Renal pelvis (tissue), 12 donors: ENCODE measurements at places on chromosomes 2 and 18. TPM values are rescaled to one million over a fixed set of nuclear protein-coding genes. Genes with fewer than 3 reads are reported as not detected.

The VAMP5 gene
- 46.1 TPM for polyA plus RNA-seq

- peak; percentile 79 for DNase-seq
Observed at GRCh38 chr2:136025057-136025973, 39.9 kb upstream of the DARS1 start.

The LCT gene
- 0.04 TPM for polyA plus RNA-seq

DNA sequence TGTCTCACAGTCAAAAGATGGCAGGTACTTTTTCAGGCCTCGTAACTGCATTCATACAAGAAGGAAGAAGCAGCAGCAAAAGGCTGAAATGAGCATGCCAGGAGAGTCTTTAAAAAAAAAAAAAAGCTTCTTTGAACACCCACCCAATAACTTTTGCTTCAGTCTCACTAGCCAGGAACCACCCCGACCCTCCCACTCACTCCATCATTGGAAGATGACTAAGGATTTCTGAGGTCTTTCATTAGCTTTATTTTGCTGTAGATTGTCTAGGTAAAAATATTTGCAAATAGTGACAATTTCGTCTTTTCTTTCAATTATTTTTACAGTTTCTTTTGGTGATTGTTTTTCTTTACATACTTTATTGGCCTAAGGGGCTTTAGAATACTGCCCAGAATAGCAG, 37.9 kb downstream of the RBBP8 start:
- no peak for DNase-seq

The SANBR gene
- 10.5 TPM for polyA plus RNA-seq

The RGPD6 gene
- polyA plus RNA-seq: 44.9 TPM

GRCh38 chr18:58649966-58650816, 21.1 kb upstream of the MALT1 start:
- DNase-seq: no peak

DNA sequence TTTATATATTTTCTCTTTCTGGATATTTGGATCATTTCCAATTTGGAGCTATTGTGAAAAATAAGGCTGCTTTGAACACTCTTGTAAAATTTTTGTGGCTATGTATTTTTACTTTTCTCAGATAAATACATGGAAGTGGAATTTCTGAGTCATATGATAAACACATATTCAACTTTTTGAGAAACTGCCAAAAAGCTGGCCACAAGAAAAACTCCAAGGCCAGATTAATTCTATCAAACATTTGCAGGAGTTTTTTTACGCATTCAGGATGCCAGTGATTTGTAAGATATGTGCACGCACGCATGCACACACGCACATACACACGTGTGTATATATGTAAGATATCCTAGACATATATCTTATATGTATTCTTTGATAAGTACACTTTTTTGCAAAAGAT, 477.5 kb upstream of the SPHKAP start:
- no peak for DNase-seq

GRCh38 chr2:133982256-133982655, 271.6 kb upstream of the MGAT5 start:
- DNase-seq: no peak

GRCh38 chr2:192645811-192646598, 451.3 kb upstream of the TMEFF2 start:
- DNase-seq: no peak

The DRC1 gene
- 1.8 TPM for polyA plus RNA-seq

The CROCC2 gene
- 0.04 TPM for polyA plus RNA-seq

GRCh38 chr2:241344925-241345651, 11.0 kb upstream of the FARP2 start:
- DNase-seq: no peak

DNA sequence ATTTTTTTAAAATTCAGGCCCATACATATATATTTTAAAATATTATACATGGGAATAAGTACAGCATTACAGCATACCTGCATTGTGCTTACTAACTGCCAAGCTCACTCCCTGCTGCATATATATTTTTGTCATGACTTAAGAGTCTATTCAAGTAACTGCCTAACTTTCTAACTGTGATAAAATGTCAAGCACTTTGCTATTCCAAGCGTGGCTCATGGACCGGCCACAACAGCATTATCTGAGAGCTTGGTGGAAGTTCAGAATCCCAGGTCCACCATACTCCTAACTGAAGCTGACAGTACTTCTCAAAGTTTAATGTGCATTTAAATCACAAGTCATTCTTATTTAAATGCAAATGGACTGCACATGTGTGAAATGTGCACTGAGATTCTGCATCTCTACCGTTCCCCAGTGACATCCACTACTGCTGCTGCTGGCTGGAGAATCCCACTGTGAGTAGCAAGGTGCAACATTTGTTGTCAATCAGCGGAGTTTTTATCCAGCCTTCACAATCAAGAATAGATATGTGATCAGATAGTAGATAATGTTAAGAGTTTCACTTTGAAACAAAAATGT, 79.1 kb downstream of the DYM start:
- DNase-seq: no peak

The FAM237A gene
- polyA plus RNA-seq: not detected

DNA sequence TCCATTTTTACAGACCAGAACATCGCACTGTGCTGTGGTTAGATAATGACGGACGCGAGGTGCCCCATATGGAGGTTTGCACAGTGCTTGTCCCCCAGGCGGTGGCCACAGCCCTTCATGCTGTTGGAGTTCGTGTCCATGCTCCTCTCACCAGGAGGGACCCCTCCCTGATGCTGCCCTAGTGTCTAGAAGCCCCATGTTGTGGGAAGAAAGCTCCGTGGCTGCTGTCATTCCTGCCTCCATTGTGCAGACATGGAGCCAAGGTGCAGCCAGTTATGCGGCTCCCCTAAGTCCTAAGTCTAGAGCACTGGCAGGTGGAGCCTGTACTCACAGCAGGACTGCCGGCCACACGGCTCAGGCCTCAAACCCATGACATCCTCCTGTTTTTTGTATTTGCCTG, 464.9 kb downstream of the EIPR1 start:
- no peak for DNase-seq

GRCh38 chr2:58899692-58900091, 658.6 kb upstream of the FANCL start:
- no peak for DNase-seq

DNA sequence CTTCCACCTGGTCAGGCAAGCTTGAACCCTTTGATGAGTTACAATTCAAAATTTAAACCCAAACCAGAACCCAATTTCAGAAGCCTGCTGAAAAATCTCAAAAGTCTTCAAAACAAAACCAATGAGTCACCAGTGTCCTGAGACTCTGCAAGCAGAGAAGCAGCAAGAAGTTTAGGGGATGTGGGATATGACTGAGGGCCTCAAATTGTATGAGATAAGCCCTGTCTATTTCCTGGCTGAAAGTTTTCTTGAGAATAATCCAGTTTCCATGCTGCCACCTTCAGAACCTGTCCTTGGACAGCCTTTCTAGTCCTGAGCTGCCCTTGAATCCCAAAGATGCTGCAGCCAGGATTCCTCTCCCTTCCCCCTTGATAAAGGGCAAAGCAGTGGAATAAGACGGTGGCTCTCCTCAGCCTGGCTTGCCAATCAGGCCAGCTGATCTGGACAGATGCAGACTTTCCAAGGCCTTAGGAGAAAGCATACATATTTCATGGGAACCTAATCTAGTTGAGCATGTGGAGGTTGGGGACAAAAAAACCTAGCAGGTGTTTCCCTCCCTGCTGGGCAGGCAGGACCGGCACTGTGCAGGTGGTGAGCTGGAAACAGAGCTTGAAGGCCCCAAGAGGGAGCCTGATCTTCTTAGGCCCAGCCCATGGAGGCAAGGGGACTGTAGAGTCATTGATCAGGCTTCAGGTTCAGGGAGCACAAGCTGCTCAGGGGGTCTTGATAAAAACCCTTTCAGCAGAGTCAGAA, 278.0 kb upstream of the MGAT5 start:
- no peak for DNase-seq

The ADI1 gene
- 77.0 TPM for polyA plus RNA-seq

GRCh38 chr2:78979380-78980151, 45.9 kb upstream of the REG3G start:
- peak; percentile 74 for DNase-seq

- no peak for DNase-seq
Observed at GRCh38 chr18:79764131-79764530, 33.6 kb upstream of the KCNG2 start.

DNA sequence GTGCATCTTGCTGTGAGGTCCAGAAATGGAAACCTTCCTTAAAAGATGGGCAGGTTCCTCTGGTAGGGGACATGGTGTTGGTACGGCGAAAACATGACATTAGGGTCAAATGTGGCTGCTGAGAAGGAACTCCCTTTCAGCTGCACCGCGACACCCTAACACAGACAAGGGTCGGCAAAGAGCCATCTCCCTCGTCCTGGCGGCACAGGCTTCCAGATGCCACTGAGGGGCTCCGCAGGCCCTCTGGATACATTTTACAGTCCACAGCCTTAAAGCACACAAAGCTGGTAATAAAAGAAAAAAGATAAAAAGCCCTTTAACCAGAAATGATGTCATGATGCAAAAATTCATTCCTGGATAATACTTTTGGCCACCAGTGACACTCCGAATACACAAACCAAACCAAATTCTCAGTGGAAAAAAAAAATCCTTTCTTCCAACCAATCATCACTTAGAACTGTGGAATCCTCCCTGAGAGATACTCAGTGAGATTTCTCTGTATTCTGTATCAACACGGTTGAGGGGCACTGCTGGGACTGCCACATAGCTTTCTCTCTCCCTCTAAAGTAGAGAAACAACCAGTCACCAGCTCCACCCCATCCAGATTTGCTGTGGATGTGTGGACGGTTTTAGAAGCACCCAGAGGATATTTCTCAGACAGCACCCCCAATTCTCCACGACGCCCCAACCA, 174.8 kb downstream of the HDAC4 start:
- no peak for DNase-seq

- DNase-seq: no peak
Observed at GRCh38 chr2:156023229-156023869, 309.2 kb downstream of the NR4A2 start.

GRCh38 chr2:16407358-16407757, 258.3 kb downstream of the CYRIA start:
- no peak for DNase-seq

The STON1 gene
- polyA plus RNA-seq: 34.1 TPM

The SLC4A5 gene
- polyA plus RNA-seq: 5.6 TPM

The RETREG2 gene
- polyA plus RNA-seq: 113 TPM

DNA sequence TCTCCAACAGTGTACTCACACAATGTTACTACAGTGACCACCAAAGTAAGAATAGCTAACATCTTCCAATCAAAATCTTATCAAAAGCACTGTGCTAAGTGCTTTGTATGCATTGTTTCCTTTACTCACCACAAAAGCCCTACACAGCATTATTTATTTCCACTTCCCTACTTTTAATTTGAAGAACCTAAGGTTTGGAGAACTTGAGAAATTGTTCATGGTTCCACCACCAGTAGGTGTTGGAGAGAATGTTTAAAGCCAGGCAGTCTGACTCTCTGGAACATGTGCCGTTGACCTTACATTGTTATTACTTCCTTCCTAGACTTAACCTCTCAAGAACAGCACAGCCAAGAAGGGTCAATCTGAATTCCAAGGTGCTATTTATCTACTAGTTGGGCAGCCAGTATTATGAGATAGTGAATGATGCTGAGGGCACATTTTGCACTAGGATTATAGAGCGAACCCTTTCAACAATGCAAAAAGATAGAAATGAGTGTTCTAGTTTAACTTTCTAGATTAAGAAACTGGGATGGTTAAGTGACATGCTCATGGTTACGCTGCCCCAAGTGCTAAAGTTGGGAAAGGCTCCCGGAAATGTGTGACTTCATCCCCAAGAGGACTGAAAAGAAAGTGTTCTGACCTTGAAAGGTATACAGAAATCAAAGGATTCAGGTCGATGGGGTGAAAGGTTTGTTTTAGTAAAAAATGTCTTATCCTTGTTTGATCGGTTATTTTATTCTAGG, 55.2 kb upstream of the FAM136A start:
- no peak for DNase-seq

The CD8A gene
- polyA plus RNA-seq: 0.37 TPM

DNA sequence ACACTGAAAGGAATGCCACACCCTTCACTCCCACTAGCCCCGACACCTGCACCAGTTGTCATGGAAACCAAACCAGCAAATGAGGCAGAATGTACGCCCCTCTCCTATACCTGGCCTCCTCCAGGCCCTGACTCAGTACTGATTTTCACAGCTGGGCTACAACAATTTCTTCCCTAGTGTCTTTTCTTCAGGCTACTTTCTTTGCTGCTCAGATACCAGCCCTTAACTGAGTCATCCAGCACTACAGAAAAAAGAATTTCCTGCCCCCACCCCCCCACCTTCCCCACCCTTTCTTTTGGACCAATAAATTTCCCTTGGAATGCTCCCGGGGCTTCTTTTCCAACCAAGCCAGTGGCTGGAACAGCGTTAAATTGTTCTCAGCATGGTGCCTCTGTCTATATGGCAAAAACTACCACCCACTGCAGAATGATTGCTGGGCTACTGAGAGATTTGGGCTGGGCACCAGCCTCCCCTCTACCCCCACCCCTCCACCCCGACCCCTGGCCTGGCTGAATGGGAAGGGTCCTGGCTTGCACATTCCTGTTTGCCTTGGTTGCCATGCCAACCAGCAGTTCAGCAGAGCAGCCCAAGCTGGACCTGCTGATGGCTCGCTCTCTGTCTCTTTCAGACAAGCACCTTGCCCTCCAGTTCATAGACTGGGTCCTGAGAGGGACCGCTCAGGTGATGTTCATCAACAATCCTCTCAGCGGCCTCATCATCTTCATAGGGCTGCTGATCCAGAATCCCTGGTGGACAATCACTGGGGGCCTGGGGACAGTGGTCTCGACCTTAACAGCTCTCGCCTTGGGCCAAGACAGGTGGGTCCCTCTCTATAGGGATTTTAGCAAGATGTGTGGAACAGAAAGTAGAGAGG, 11.3 kb downstream of the SLC14A2 start:
- DNase-seq: no peak

DNA sequence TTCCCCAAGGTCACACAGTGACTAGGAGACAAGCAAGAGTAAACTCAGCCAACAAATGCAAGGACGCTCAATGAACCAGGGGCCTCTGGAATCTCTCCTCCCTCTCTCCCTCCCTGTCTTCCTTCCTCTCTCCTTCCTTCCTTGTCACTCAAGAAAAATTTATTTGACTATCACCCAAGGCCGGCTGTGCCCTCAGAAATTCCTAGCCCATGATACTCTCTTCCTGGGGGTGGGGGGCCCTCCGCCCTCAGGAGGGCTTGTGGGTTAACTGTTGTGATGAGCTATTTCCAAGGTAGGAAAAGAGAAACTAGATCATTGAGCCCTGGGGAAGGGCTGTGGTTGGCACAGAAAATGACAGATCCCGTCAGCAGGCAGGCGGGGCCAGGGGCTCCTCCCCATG, 21.7 kb downstream of the INHBB start:
- DNase-seq: no peak

- peak; percentile 52 for DNase-seq
Observed at GRCh38 chr18:48441405-48441881, 32.3 kb upstream of the ZBTB7C start.

The REG3G gene
- polyA plus RNA-seq: 0.14 TPM

DNA sequence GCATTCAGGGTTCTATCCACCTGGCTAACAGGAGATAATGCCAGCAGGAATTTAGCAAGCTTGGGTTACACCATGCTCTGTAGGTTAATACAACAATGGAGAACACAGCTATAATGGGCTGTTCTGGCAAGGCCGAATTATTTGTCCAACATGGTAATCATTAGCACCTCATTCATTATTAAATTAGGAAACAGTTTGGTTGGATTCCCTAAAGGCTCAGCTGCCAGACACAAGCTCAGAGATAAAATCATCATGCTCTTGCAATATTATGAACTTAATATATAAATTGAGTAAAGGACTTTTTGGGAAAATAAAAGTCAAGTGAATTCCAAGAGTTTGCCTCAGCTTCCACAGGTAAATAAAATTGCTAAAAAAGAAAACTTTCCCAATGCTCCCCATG, 166.4 kb downstream of the ANKRD44 start:
- no peak for DNase-seq
